ENCODE measurements at places on chromosomes 13 and 19. TPM values are rescaled to one million over a fixed set of nuclear protein-coding genes. Genes with fewer than 3 reads are reported as not detected.

Gene PODNL1
- 7.2 TPM for total RNA-seq

Gene DLL3
- total RNA-seq, result not detected

Gene C13orf42
- total RNA-seq, result not detected

Gene ARL11
- not detected for total RNA-seq

Gene VMAC
- 11.5 TPM for total RNA-seq

Gene ADGRE3
- not detected for total RNA-seq

All from hair follicle dermal papilla cell (primary cell).